8988T (cell line): ENCODE measurements at places on chromosomes 1 and 21.

- DNase-seq: peak; percentile 93
These were observed 25.3 kb upstream of the ADGRB2 start for GRCh38 chr1:31789259-31790065.

- no peak for DNase-seq
These were observed 21.7 kb upstream of the ANKRD13C start for GRCh38 chr1:70376196-70376595.

- DNase-seq: no peak
These were observed 71.1 kb upstream of the IFNAR2 start for GRCh38 chr21:33158654-33159053.

GRCh38 chr1:147740391-147740790 is 20.0 kb downstream of the GJA5 start:
- no peak for DNase-seq

DNA sequence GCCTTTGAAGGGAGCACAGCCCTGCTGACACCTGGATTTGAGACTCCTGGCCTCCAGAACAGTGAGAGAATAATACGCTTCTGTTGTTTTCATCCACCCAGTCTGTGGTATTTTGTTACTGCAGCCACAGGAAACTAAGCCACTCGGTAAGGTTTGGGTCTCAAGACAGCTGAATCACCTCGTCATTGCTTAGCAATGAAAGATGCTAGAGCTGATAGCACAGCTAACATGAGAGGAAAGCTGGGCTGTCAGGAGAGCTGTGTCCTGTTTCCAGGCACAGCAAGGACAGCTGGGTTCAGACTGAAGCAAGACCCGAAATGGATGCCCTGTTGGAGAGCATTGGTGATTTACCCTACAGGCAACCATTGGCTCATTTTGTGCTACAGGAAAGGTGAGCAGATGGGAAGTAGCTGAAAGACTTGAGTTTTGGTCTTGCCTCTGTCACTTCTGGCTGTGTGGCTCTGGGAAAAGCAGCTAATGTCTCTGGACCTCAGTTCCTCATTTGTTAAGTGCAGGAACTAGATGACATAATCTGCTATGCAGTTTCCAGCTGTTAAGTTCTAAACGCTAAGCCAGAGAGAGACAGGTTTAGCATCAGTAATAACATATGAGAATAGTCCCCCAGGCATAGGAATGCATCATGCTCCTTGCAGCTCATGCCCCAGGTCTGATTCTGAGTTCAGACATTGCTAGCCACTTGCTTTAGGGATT is 58.0 kb downstream of the CLIC6 start:
- DNase-seq: no peak

DNA sequence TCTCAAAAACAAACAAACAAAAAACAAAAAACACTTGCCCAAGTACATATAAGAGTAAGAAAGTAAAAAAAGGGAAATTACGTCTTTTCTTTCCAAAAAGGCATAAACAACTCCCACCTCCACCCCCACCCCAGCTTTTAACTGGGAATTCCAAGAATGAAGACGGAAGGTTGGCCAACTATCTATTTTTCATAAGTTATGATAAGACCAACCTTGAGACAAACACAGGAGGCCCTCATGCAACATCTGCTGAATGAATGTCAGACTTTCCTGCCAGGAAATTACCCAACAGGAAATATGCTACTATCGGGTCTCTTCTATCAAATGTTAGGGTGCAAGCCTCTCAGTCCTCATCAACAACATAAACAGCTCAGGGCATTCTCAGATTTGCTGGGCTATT is 1.9 kb downstream of the BSDC1 start:
- DNase-seq: no peak

- no peak for DNase-seq
These were observed 2.3 kb downstream of the MFAP2 start for GRCh38 chr1:16978139-16978538.

DNA sequence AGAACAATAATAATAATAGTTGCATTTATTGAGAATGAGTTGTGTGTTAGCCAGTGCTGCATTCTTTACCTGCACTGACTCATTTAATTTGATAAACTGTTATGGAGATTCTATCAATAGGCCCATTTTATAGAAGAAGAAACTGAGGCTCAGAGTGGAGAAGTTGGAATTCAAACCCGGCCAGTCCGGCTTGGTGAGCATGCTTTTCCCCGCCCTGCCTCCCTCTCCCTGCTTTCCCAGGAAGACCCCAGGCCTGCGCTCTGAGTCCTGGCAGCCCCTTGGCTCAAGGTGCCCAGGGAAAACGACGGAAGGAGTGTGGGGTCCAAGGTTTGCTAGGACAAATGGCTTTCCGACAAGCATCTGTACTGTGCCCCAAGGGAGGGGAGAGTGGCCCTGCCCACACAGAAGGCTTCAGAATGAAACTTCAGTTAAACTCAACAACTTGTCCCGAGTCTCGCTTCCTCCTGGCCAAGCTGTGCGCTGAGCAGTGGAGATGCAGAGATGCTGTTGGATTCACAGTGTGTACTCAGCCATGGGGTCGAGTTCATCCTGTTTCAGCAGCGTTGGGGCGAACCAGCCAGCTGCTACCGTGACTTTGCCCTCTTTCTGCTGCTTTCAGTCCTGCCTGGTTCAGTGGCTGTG is 23.3 kb upstream of the PADI6 start:
- DNase-seq: no peak

GRCh38 chr21:41770901-41771624 is 4.2 kb upstream of the RIPK4 start:
- no peak for DNase-seq

GRCh38 chr1:157090771-157091170 is 8.8 kb downstream of the ETV3L start:
- no peak for DNase-seq

- DNase-seq: no peak
These were observed 15.4 kb downstream of the CCDC17 start for GRCh38 chr1:45608175-45609156.

DNA sequence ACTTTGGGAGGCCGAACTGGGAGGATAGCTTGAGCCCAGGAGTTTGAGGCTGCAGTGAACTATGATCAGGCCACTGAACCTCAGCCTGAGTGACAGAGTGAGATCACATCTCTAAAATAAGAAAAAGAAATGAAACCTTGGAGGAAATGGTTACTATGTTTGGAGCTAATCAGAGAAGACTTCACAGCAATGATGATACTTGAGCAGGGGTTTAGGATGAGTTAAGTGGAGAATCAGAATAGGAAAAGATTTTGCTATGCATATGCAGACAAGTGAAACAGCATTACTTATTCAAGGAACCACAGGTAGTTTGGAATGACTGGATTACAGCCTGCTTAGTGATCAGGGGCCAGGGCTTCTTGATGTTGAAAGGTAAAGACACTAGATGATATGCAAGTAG is 1.3 kb upstream of the CD5L start:
- DNase-seq: no peak

DNA sequence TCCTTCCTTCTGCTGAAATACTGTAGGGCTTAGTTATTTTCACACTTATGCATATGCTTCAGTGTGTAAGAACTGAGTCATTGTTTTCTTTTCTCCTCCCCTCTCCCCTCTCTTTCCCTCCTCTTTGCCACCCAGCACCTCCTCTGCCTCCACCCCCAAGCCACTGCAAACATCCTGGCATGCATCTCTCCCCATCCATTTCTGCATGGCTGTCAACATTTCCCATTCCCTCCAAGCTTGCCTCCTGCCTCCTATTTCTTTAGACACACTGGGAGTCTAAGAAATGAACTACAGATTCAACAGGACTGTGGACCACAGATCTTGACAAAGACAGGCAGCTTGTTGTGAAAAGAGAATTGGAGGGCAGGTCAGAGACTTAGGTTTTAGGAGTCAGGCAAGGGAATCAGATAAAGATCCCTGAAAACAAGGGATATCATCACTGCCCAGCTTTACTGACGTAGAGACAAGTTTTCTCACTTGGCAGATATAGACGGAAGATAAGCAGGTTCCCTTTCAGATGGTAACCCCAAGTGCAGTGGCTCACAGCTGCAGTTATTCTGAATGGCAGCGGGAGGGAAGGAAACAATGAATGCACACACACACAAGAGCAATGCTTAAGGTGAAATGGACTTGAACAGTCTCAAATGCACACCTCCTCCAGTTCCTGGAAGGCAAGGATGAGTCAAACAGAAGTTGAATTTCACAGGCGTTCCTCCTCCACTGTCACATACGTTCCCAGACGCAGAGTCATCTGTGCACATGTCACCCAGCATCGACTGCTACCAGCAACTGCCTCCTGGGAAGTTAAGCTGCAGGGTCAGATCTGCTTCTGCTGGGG is 56.1 kb downstream of the HIVEP3 start:
- no peak for DNase-seq

DNA sequence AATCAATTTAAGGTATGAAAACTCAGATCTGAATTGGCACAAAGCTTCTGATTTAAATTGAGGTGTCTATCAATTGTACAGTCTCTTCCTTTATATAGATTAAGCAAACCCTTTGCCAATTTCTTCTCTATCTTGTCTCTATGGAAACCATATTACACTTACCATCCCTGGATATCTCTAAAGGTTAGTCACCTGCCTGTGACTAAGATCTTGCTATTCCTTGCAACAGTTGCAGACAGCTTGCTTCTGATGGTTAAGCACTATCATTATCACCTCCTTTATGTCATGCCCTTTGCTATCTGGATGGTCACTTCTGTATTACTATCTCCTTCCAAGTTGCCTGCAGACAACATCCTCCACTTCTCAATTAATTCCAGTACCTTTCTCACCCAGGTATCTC is 998.6 kb upstream of the B3GALT2 start:
- DNase-seq: no peak

GRCh38 chr1:87435484-87435883 is 106.8 kb downstream of the LMO4 start:
- no peak for DNase-seq

DNA sequence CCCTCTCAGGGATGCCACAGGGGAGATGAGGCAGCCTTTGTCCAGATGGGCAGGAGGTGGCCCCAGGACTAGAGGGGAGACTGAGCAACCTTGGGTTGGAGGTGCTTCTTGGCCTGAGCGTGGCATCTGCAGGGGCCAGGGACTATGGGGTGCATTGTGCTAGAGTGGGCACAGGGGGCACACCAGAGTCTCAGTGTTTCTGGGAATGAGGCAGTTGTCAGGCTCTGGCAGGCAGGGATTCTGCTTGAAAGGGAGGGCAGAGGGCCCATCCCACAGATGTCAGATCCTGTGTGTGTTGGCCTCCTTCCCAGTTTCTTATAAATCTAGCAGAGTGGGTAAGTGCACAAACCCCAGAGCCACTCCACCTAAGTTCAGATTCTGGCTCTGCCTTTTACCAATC is 13.7 kb downstream of the LGR6 start:
- DNase-seq: peak; percentile 62
